ENCODE measurements at places on chromosomes 13 and 19. TPM values are rescaled to one million over a fixed set of nuclear protein-coding genes. Genes with fewer than 3 reads are reported as not detected.

Gene VSIG10L
- total RNA-seq, result 1.9 TPM

Gene HMGB1
- total RNA-seq, result 210 TPM

GRCh38 chr13:83007226-83007625 lies 875.0 kb downstream of the SLITRK1 start:
- H3K27ac ChIP-seq, result no peak overlapping the region
- H3K27me3 ChIP-seq, result no peaks in the 10 kb centered on the region
- DNase-seq, result no peak
- no peaks in the 10 kb centered on the region for H3K36me3 ChIP-seq
- no peak overlapping the region for H3K4me3 ChIP-seq

DNA sequence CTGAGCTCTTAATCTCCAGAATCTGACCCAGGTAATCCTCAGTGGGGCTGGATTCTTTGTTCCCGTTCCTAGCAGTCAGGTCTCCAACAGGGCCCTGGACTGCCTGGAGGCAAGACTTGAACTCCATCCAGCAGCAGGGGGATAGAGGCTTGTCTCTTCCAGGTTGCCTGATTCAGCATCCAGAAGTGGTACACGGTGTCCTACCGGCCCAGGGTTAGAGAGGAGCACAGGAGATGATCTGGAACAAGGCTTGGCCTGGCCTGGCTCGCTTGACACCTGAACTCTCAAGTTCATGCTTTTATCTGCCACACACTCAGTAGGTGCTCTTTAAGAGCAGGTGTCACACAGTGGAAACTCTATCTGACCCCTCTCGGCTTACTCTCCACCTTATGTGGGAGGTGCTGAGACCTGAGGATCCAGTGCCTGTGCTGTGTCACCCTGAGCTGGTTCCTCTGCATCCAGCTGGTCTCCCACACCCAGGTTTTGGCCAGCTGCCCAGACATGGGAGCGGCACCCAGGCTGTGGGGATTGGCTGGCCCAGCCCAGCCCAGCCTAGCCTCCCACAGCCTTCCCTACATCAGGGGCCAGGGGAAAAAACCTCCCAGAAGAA lies at the start of gene CYP4F3:
TSS of gene CYP4F3 (plus strand) at position 604 of the 610 bp plus-strand sequence. CDS start 519 bp downstream, outside the sequence.
- no peak within 1 kb of the TSS for H3K27ac ChIP-seq
- no peaks in the 10 kb centered on the region for H3K4me1 ChIP-seq
- DNase-seq, result peak; percentile 46
- H3K4me3 ChIP-seq, result no peak within 1 kb of the TSS
- H3K36me3 ChIP-seq, result no peaks in the 10 kb centered on the region

GRCh38 chr13:61045251-61045650 lies 370.4 kb downstream of the PCDH20 start:
- no peak overlapping the region for H3K27ac ChIP-seq
- H3K4me3 ChIP-seq, result no peak overlapping the region
- DNase-seq, result no peak
- no peaks in the 10 kb centered on the region for H3K4me1 ChIP-seq

DNA sequence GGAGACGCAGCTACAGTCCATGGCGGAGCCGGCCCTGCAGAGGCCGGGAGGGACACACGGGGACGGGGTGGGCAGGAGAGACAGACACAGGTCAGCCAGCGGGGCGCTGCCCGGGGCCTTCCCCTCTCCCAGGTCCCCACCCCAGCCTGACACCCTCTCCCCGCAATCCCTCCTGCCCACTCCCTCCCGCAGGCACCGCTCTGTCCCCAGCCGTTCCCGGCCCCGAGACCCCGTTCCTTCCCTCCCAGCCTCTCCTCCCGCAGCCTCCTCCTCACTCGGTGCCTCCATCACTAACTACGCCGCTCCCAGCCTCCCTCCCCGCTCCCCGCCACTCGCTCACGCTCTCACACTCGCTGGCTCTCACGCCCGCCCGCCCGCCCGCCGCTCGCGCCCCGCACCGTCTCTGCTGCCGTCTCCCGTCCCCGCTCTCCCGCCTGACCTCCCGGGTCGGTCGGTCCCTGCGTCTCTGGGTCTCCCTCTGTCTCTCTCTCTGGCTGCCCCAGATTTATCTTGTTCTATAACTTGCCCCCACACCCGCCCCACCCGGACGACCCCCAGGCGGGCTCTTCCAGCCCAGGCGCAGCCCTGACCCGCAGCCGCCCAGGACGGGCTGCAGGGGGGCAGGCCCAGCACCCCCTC lies 15.2 kb downstream of the ERFL start:
- H3K36me3 ChIP-seq, result peaks cover 4% of the 10 kb centered on the region
- no peak overlapping the region for H3K27ac ChIP-seq
- no peaks in the 10 kb centered on the region for H3K4me1 ChIP-seq
- H3K4me3 ChIP-seq, result no peak overlapping the region
- H3K27me3 ChIP-seq, result no peaks in the 10 kb centered on the region
- DNase-seq, result no peak

- no peak for DNase-seq
- peaks cover 44% of the 10 kb centered on the region for H3K36me3 ChIP-seq
- H3K27ac ChIP-seq, result no peak overlapping the region
- H3K4me1 ChIP-seq, result no peaks in the 10 kb centered on the region
- H3K27me3 ChIP-seq, result no peaks in the 10 kb centered on the region
Observed at GRCh38 chr19:44260343-44260681, 626 bp downstream of the ZNF233 start.

DNA sequence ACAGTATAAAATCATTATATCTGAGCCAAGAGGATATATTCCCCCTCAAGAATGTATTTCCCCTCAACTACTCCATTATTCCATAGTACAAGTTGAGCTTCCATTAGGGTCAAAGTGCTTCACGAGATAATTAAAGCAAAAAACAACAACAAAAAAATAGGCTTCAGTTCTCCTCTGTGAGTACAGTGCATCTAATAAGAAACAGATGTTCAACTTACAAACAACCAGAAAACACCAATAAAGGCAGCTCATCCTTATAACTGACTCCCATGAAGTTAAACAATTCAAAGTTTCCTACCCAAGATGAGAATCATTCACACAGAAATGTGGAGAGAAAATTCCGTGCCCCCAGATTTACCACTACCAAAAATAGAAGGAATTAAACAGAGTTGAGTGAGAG lies 854.4 kb downstream of the PCDH9 start:
- H3K4me3 ChIP-seq, result no peak overlapping the region
- no peaks in the 10 kb centered on the region for H3K27me3 ChIP-seq
- H3K4me1 ChIP-seq, result no peaks in the 10 kb centered on the region

Gene APC2
- total RNA-seq, result 4.9 TPM
